ENCODE measurements at places on chromosomes 2 and 18.

GRCh38 chr18:62027914-62028520, 135.2 kb upstream of the RNF152 start:
- DNase-seq: no peak
- H3K27ac ChIP-seq: no peak overlapping the region
- no peaks in the 10 kb centered on the region for H3K4me1 ChIP-seq
- no peaks in the 10 kb centered on the region for H3K36me3 ChIP-seq
- no peak overlapping the region for H3K4me3 ChIP-seq

- no peak overlapping the region for H3K4me3 ChIP-seq
- no peaks in the 10 kb centered on the region for H3K27me3 ChIP-seq
- no peak for DNase-seq
These were observed 35.6 kb downstream of the PDE6D start for GRCh38 chr2:231745303-231746038.

DNA sequence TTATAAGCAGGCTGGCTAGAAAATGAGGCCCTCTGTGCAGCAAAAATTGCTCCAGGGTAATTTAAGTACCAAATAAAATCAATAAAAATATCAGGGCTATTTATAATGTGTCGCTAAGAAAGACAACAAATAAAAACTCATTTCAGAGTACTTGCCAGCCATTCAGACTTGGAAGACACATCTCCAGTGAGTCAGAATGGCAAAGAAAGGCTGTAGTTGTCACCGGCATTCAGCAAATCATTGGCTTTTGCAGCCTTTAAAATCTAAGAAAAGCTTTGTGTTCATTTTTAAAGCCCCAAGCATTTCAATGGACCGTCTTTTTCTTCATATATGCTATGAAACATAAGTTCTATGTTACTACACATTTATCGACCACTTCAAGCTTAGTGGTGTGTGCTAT, 141.1 kb upstream of the HNMT start:
- no peaks in the 10 kb centered on the region for H3K36me3 ChIP-seq
- no peaks in the 10 kb centered on the region for H3K27me3 ChIP-seq
- no peak overlapping the region for H3K27ac ChIP-seq
- H3K4me3 ChIP-seq: no peak overlapping the region
- H3K4me1 ChIP-seq: no peaks in the 10 kb centered on the region

GRCh38 chr2:177143444-177143843, 69.2 kb upstream of the HNRNPA3 start:
- H3K27ac ChIP-seq: no peak overlapping the region
- no peaks in the 10 kb centered on the region for H3K36me3 ChIP-seq
- H3K4me1 ChIP-seq: no peaks in the 10 kb centered on the region
- H3K4me3 ChIP-seq: no peak overlapping the region
- no peak for DNase-seq

GRCh38 chr2:225326969-225327368, 72.5 kb upstream of the NYAP2 start:
- H3K4me1 ChIP-seq: no peaks in the 10 kb centered on the region
- H3K27ac ChIP-seq: no peak overlapping the region
- DNase-seq: no peak
- H3K27me3 ChIP-seq: no peaks in the 10 kb centered on the region
- no peak overlapping the region for H3K4me3 ChIP-seq

DNA sequence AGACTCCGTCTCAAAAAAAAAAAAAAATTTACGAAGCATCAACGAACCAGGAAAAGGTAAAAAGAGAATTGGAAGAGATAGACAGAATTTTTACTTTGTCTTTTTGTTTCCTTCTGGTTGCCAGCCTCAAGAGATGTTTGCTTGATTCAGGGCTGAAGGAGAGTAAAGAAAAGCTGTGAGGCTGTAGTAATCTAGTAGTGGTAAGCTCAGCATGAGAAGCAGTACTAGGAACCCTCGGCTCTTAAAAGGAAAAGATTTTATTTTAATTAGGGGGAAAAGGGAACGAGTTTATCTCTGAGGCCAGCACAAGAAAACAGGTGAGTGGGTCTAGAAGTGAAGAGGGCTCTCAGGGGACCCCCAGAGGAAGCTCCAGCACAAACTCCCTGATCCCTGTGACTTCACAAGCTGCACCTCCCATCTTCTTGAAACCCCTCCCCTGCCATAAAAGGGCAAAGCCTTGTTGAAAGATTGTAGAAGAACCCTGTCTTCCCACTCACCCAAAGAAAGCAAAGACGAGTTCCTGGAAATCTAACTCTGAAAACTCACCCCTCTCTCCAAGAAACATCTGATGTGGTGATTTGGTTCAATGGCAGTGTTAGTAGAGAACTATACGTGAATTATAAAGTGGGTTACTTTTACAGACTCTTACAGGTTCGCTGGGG, 8.6 kb downstream of the RBMS1 start:
- no peaks in the 10 kb centered on the region for H3K36me3 ChIP-seq
- no peaks in the 10 kb centered on the region for H3K4me1 ChIP-seq
- H3K27ac ChIP-seq: peak overlapping the region; percentile 10
- no peaks in the 10 kb centered on the region for H3K27me3 ChIP-seq
- DNase-seq: no peak

- no peaks in the 10 kb centered on the region for H3K4me1 ChIP-seq
- H3K36me3 ChIP-seq: no peaks in the 10 kb centered on the region
- no peak for DNase-seq
- H3K4me3 ChIP-seq: no peak overlapping the region
- H3K27me3 ChIP-seq: no peaks in the 10 kb centered on the region
These were observed 144.7 kb upstream of the CTNNA2 start for GRCh38 chr2:79368116-79368630.

- no peak for DNase-seq
- no peaks in the 10 kb centered on the region for H3K27me3 ChIP-seq
- no peaks in the 10 kb centered on the region for H3K36me3 ChIP-seq
- no peaks in the 10 kb centered on the region for H3K4me1 ChIP-seq
These were observed 856.6 kb upstream of the VRK2 start for GRCh38 chr2:57190007-57190406.

DNA sequence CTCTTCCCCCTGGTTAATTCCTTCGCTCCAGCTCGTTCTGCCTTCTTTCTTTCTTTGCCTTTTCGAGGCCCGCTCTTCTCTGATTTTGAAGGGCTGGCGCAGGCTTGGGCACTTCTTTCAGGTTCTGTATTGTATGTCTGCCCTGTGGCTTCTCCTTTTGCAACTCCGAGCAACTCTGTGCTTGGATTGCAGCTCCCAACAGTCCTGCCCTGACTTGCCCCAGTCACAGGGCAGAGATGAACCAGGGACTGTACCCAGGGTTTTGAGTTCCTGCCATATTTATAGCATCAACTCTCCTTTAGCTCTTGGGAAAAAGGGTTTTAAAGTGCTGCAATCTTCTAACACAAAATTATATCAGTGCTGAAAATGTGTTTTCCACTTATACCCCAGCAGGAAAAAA, 31.1 kb upstream of the CD8A start:
- no peak for DNase-seq
- peak overlapping the region; percentile 2 for H3K4me3 ChIP-seq
- no peaks in the 10 kb centered on the region for H3K27me3 ChIP-seq
- no peaks in the 10 kb centered on the region for H3K36me3 ChIP-seq
- H3K27ac ChIP-seq: peak overlapping the region; percentile 5

DNA sequence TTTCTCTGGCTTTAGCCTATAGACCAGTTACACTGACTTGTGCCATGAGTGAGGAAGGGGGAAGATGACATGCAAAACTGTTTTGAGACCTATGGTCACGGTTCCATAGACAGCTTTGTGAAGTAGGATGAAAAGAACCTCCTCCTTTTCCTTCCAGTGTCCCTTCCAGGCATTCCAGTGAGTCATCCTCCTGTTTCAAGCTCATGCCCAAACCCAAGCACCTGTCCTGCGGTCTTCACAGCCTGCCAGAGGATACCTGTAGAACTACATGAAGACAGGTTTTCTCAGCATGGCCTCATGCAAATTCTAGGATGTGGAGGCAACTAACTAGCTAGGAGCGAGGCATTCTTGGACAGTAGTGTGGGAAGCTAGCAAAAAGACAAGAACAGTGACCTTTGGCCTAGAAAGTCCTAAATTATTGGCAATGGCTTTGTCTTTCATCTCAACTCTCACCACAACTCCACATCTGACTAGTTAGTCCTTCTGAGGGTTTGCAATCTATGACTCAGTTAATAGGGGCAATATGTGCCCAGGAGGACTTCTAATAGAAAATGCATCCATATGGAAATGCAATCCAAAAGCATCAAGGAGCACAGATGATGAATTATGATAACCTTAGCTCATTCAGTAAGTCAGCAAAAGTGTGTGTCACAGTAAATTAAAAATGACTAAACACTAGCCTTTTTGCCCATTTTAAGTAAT, 154.7 kb downstream of the RBM43 start:
- no peaks in the 10 kb centered on the region for H3K4me1 ChIP-seq
- H3K27me3 ChIP-seq: no peaks in the 10 kb centered on the region
- H3K4me3 ChIP-seq: no peak overlapping the region
- H3K36me3 ChIP-seq: no peaks in the 10 kb centered on the region
